Endothelial cell of umbilical vein (primary cell): ENCODE measurements at places on chromosomes 16 and 17. TPM values are rescaled to one million over a fixed set of nuclear protein-coding genes. Genes with fewer than 3 reads are reported as not detected.

GRCh38 chr16:85947230-85948137, 48.5 kb downstream of the IRF8 start:
- H3K4me3 ChIP-seq, result no peak overlapping the region
- no peak for DNase-seq
- H3K4me1 ChIP-seq, result no peaks in the 10 kb centered on the region
- H3K36me3 ChIP-seq, result no peaks in the 10 kb centered on the region
- no peak overlapping the region for H3K27ac ChIP-seq

DNA sequence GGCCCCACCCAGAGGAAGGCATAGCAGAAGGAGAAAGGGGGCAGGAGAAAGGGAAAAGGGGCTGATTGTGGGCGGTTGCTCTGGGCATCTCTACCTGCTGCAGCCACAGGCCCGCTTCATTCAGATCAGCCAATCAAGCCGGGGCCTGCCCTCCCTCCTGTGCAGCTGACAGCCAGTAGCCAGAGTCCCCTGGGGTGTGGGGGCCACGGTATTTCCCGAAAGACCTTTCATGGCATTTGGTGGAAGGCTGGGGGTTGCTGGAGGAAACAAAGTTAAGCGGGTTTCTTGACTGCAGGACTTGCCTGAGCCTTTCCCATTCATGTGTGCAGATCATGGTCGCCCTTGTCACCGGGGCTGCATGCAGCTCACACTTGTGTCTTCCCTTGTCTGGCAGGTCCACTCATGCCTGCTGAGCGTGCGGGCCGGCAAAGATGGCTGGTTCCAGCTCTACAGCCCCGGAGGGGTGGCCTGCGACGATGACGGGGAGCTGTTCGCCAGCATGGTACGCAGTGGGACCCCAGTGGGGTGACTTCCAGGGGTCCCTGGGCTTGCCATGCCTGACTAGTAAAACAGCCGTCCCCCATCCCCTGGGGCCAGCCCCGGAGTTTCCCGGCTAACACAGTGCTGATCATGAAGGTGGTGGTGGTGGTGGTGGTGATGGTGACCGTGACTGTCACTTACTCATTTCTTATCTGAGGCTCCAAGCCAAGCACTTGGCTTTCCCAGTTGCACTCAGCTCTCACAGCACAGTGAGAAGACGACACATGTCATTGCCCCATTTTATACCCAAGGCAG, 82.7 kb upstream of the PLCG2 start:
- H3K4me1 ChIP-seq, result peaks cover 64% of the 10 kb centered on the region
- H3K27me3 ChIP-seq, result no peaks in the 10 kb centered on the region
- DNase-seq, result no peak
- peak overlapping the region; percentile 98 for H3K27ac ChIP-seq
- peaks cover 4% of the 10 kb centered on the region for H3K36me3 ChIP-seq
- no peak overlapping the region for H3K4me3 ChIP-seq

GRCh38 chr17:42337442-42337841, 49.1 kb downstream of the STAT5A start:
- H3K4me3 ChIP-seq, result no peak overlapping the region
- H3K4me1 ChIP-seq, result peaks cover 14% of the 10 kb centered on the region
- DNase-seq, result no peak
- peaks cover 22% of the 10 kb centered on the region for H3K36me3 ChIP-seq

DNA sequence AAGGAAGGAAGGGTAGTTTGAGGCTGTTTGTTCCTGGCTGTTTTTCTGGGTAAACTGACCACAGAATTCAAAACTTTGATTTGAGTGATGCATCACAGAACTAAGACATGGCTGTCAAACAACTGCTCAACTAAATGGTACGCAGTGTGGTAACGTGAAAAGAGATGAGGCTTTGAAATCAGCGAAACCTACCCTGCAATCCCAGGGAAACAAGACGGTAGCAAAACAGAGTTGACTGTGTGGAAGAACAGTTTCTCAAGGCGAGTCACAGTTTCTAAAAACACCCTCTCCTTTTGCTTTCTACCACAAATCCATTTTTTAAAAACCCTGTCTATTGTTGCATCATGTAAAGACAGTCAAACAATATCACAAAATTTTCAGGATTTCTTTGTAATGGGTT, 156.0 kb upstream of the MAF start:
- H3K4me1 ChIP-seq, result no peaks in the 10 kb centered on the region
- H3K36me3 ChIP-seq, result no peaks in the 10 kb centered on the region
- H3K4me3 ChIP-seq, result no peak overlapping the region
- no peaks in the 10 kb centered on the region for H3K27me3 ChIP-seq
- no peak overlapping the region for H3K27ac ChIP-seq

DNA sequence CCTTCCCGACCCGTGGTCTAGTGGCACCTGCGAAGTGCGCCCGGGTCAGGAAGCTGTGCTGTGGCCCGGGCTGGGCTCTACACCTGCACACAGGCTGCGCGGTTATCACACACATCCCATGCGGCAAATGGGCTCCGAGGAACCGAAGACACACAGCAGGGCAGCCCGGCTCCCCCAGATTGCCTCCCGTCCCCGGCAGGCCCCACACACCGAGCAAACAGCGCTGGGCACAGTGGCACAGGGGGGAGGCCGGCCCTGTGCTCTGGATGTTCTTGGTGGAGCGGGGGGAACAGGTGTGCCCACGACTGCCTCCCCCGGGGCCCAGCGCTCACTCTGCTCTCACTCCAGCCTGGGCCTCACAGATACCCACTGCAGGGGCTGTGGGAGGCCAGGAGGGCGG, 28.9 kb upstream of the PABPN1L start:
- H3K27ac ChIP-seq, result no peak overlapping the region
- no peak for DNase-seq
- H3K36me3 ChIP-seq, result no peaks in the 10 kb centered on the region
- no peak overlapping the region for H3K4me3 ChIP-seq
- H3K27me3 ChIP-seq, result no peaks in the 10 kb centered on the region

DNA sequence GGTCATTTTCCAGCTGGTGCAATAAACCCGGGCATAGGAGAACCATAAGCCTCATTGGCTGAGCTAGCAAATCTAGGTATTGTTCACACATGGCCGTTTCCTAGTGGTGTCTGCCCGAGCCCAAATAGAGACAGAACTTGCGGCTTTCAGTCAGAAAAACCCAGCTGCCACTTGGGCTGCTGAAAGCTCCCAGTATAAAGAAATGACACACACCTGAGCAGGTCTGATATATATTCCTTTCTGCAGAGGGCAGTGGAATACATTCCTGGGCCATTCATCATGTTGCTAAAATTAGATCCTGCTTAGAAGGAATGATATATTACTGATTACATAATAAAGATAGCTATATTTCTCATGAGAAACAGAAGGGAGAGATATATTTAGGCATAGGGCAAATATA, 83.9 kb upstream of the IRX5 start:
- H3K36me3 ChIP-seq, result no peaks in the 10 kb centered on the region
- H3K27ac ChIP-seq, result no peak overlapping the region

ATP6V0A1 gene
- total RNA-seq, result 36.4 and 37.3 TPM in 2 replicates

CCR7 gene
- 0.30 TPM in 1 of 2 replicates, not detected in the other for total RNA-seq

TBC1D3B gene
- total RNA-seq, result 3.3 and 9.7 TPM in 2 replicates
